ENCODE measurements at places on chromosomes 12 and 14.

DNA sequence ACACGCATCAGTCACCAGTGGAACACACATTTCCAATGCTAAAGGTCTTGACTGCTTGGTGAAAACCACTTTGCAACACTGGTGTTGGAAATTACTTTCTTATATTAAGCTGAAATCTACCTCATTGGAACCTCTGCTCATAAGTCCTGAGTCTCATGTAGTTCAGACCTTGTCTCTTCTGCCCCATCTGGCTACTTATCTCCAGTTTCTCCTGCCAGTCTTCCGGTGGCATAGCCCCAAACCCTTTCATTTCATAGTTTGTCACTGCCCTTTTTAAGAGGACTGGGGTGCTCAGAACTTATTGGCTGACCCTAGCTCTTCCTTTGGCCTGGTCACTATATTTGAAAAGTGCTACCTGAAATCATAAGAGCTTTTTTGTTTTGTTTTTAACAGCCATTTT lies 43.7 kb downstream of the HELB start:
- DNase-seq: no peak

- DNase-seq: no peak
Observed at GRCh38 chr12:124608450-124608870, 41.0 kb upstream of the NCOR2 start.

DNA sequence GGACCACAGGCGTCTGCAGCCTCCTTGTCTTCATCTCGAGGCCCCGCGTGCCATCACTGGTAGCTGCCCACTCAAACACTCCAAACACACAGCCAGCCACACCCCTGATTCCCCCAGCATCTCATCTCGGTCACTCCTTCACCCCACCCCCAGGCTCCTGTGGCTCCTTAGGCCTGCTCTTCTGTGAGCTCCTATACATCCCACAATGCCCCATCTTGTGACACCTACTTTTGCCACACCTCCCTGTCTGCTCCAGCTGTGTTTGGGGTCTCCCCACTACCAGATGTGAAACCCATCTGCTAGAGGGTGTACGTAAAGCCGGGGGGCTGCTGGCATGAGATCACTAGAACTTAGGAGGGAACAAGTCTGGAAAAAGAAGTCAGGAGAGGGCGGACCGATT lies 4.1 kb downstream of the AKT1 start:
- DNase-seq: no peak

GRCh38 chr12:108861878-108862587 lies 4.7 kb upstream of the SSH1 start:
- no peak for DNase-seq

- no peak for DNase-seq
Observed at GRCh38 chr14:75375983-75376382, 51.8 kb upstream of the JDP2 start.

- DNase-seq: no peak
Observed at GRCh38 chr12:1863823-1864222, 43.5 kb downstream of the LRTM2 start.

GRCh38 chr12:107967170-107967569 lies 161.9 kb upstream of the WSCD2 start:
- no peak for DNase-seq

GRCh38 chr12:109944561-109945359 lies 44.7 kb downstream of the TCHP start:
- peak; percentile 29 for DNase-seq

GRCh38 chr14:90409209-90409730 lies 12.4 kb downstream of the CALM1 start:
- peak; percentile 71 for DNase-seq

- DNase-seq: no peak
Observed at GRCh38 chr12:105658389-105658788, 327.9 kb downstream of the C12orf75 start.

DNA sequence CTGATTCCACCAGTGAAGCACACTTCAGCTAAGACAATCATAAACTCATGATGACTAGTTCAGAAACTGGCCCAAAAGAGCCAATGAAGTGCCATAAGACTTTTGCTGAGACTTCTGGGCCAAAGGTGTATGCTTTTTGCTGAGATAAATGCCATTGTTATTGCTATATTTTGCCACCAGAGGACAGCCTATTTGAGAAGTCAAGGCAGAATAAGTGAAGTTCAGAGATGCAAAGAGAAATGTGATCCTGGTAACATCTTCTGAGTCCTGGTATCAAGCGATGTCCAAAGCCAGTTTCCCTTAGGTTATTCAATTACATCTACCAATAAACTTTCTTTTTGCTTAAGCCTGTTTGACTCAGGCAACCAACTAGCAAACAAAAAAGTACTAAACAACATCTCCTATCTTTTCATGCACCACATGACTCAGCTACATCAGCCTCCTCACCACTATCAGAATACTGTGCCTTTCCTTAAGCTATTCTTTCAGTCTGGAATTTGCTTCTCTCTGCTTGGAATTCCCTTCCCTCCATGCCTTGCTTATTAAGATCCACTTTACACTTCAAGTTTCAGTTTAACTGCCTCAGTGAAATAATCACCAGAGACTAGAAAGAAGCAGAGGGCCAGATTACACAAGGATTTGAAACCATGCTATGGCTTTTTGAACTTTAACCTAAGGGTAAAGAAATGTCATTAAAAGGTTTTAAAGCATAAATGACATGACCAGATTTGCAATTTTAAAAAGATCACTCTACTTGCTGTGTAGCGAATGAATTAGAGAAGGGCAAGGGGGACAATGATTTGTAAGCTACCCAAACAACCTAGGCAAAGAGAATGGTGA lies 14.0 kb downstream of the CRY1 start:
- no peak for DNase-seq

GRCh38 chr12:13258197-13258596 lies 61.7 kb downstream of the EMP1 start:
- DNase-seq: no peak

GRCh38 chr12:25194214-25194613 lies 746 bp downstream of the DNAI7 start:
- no peak for DNase-seq

DNA sequence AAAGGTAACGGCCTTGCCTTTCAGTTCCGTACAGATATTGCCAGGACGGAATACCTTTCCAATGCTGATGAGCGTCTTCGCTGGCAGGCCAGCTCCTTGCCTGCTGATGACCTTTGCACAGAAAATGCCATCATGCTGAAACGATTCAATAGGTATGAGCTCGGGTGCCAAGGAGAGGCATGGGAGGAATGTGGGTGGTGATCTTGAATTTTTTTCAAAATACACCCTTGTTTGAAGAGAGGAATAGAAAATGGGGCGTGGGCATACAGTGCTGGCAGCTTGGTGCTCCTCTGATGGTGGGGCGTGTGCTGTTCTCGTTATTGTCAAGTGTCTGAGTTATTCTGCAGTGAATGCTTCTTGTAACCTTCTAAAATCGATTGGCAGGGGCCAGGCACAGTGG lies 52.5 kb downstream of the HSP90AA1 start:
- DNase-seq: no peak

GRCh38 chr12:54393743-54394142 lies 9.2 kb upstream of the ZNF385A start:
- no peak for DNase-seq

GRCh38 chr14:73610687-73611086 lies 1.6 kb upstream of the ACOT6 start:
- no peak for DNase-seq

GRCh38 chr12:1080520-1081223 lies 89.6 kb downstream of the ERC1 start:
- DNase-seq: no peak

DNA sequence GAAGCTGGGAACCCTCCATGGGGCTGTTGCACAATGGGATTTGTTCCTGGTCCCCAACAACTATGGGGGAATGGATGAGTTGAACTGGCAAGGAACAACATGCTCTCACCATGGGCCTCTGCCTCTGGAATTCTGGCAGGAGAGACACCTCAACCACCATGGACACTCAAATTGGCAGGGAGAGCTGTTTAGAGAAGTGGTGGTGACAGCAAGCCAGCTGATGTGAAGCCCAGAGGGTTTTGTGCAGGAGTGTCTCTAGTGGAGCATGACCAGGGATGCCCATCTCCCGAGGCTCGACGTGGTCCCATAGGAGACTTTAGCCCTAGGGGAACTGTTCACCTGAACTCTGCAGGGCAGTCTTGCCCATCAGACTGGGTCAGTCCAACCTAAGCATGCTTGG lies 345.2 kb upstream of the CCDC196 start:
- DNase-seq: no peak

DNA sequence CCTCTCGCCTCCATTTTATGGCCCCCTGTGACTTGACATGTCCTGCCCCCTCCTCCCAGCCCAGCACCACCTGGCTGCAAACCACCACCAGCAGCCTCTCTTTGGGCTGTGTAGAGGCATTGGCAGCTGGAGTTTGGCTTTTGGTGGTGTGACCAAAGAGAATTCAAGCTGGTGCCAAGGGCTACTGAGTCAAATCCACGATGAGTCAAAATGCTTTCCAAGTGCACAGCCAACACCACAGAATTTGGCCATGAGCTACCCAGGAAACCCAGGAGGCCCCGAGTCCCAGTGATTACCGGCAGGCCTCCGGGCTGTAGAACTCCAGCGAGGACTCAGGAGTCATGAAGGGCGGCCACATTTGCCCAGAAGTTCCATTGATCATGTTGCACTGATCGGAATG lies 53.8 kb downstream of the SCARB1 start:
- peak; percentile 11 for DNase-seq

GRCh38 chr12:105876396-105876927 lies 262.3 kb downstream of the NUAK1 start:
- DNase-seq: no peak

DNA sequence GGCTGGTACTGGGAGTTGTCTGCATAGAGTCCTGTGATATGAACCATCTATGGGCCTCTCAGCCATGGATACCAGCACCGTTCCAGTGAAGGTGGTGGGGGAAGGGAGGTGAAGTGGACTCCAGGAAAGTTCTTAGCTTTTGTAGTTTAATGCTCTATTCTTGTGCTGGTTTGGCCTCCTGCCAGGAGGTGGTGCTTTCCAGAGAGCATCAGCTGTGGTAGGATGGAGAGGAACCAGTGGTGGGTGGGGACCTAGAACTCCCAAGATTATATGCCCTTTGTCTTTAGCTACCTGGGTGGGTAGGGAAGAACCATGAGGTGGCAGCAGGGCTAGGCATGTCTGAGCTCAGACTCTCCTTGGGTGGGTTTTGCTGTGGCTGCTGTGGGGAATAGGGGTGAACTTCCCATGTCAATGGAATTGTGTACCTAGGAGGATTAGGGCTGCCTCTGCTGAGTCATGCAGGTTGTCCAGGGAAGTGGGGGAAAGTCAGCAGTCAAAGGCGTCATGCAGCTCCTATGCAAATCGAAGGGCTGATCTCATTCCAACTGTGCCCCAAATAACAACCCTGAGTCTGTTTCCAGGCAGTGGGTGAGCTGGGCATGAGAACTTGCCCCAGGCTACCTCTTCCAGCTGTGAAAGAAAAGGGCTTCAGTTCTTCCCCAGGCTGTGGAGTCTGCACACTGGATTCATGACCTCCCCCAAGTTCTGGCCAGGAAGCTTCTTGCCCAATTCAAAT lies 14.2 kb downstream of the GZMH start:
- peak; percentile 99 for DNase-seq

- DNase-seq: no peak
Observed at GRCh38 chr12:27572486-27573255, 48.7 kb downstream of the PPFIBP1 start.

- no peak for DNase-seq
Observed at GRCh38 chr14:85528897-85529631, 880 bp upstream of the FLRT2 start.

DNA sequence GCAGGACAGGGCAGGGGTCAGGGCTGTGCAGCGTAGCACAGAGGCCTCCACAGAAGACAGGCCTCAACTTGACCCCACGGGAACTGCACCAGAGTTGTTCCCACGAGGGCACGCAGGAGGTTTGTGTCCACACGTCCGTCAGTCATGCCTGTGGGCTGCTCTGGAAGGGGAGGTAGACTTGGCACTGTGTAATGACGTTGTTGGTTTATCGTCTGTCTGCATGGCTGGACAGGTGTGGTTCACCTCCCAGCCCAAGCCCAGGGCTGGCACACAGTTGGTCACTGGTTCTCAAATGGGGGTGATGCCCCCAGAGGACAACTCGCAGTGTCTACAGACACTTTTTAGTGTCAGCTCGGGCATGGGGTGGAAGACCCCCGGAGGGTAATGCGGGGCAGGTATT lies 45.8 kb downstream of the CCNK start:
- no peak for DNase-seq

DNA sequence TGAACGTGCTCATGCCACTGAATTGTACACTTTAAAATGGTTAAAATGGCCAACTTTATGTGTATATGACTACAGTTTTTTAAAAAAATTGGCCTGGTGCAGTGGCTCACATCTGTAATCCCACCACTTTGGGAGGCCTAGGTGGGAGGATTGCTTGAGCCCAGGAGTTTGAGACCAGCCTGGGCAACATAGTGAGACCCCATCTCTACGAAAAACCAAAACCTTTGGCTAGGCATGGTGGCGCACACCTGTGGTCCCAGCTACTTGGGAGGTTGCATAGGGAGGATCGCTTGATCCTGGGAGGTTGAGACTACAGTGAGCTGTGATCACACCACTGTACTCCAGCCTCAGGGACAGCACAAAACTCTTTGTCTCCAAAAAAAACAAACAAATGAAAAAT lies 5.3 kb downstream of the BRI3BP start:
- no peak for DNase-seq

GRCh38 chr14:42499137-42499536 lies 892.5 kb downstream of the LRFN5 start:
- no peak for DNase-seq

DNA sequence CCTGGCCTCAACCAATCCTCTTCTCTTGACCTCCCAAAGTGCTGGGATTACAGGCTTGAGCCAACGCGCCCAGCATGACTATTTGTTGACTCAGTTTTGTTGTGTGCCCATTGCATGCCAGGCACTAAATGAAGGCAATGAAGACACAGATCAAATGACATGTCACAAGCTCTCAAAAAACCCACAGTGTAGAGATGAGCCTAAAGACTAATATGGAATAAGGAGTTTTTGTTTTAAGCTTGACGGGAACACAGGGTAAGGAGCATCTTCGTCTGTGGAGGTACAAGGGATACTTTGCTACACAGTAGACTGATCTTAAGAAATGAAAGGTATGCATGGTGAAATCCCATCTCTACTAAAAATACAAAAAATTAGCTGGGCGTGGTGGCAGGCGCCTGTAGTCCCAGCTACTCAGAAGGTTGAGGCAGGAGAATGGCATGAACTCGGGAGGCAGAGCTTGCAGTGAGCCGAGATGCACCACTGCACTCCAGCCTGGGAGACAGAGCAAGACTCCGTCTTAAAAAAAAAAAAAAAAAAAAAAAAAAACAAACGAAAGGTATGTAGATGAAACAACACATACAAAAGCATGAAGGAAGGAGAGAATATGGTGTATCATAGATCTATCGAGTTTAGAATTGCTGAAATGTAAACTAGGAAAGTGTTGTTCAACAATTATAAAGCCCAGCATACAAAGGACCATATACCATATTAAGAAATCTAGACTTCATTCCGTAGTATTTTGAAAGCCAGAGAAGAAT lies 122.1 kb upstream of the PTPRB start:
- no peak for DNase-seq

- no peak for DNase-seq
Observed at GRCh38 chr12:1117970-1118563, 127.0 kb downstream of the ERC1 start.

DNA sequence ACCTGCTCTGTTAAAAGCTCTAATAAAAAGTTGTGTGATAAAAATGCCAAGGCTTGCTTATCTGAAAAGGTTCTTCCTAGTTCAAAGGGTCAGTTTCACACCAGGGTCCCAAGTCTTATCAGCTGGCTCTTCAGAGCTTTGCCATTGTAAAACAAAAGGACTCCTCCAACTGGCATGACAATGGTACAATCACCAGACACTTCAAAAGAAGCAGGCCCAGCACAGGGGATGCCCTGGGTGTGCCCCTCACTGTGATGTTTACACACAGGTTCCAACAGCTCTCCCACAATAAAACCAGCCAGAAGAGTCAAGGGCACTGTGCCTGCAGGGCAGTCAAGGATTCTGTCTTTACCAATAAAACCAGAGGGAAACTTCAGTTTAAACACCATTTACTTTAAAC lies 78.7 kb downstream of the PRICKLE1 start:
- no peak for DNase-seq
